ENCODE measurements at places on chromosomes 16 and 17. TPM values are rescaled to one million over a fixed set of nuclear protein-coding genes. Genes with fewer than 3 reads are reported as not detected.
A peak's percentile ranks its signal among the peaks of the same experiment; 100 is the strongest.

Gene UBALD1
- 30.1 TPM for polyA plus RNA-seq

GRCh38 chr17:6045621-6046357, 24.4 kb upstream of the WSCD1 start:
- no peak for DNase-seq

Gene ERN2
- polyA plus RNA-seq, result not detected

- no peak for DNase-seq
These were observed 7.8 kb downstream of the CTF1 start for GRCh38 chr16:30904114-30904780.

Gene CSH2
- not detected for polyA plus RNA-seq

GRCh38 chr16:79609861-79610260, 9.3 kb upstream of the MAF start:
- DNase-seq, result no peak

- DNase-seq, result no peak
These were observed 36.0 kb downstream of the SOCS3 start for GRCh38 chr17:78323826-78324390.

- DNase-seq, result no peak
These were observed 33.9 kb upstream of the METTL9 start for GRCh38 chr16:21565507-21565860.

Gene KREMEN2
- polyA plus RNA-seq, result not detected

Gene DUXB
- polyA plus RNA-seq, result not detected

- no peak for DNase-seq
These were observed 539 bp downstream of the LRRC45 start for GRCh38 chr17:82023447-82024241.

Gene TBC1D3I
- polyA plus RNA-seq, result not detected

DNA sequence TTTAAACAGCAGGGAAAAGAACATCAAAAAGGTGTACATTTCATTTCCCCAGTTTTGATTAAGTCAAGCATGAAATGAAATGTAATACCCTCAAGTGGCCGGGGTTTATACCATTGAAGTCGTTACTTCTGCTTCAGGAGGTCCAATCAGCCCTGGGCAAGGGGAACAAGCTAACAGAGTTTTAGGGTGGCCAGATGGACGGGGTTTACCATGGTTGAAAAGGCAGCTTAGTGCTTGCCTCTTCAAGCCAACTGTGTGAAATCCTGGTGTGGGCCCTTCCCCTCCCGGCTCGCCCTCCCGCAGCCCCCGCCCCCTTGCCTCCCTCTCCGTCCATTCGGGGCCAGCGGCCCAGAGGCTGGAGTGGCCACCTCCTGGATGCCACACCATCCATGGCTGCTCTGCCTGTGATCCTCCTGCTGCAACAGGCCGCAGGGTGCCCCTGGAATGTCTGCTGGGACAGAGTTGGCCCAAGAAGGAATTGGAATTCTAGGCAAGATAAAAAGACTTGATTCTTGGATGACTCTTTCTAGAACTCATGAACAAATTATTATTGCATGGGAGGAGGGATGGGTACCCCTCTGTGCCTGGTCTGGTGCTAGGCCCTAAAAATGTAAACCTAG, 296.2 kb upstream of the IRX3 start:
- DNase-seq, result no peak

- no peak for DNase-seq
These were observed 6.3 kb upstream of the CEP112 start for GRCh38 chr17:66198242-66198641.

DNA sequence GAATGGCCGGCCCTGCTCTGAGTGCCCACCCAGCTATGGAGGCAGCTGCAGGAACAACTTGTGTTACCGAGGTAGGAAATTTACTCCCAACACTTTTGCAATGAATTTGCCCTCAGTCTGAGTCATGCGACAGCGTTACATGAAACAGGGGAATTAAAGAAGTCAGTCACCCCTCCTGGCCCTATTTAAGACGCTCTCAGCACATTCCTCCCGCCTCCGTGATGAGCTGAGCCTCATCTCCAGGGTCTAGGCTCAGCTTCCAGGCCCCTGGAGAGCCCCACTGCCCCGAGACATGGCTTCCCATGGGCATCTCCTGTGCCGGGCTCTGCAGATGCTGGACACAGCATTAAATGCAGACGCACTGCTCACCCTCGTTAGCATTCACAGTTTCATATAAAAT, 35.0 kb downstream of the CRISPLD2 start:
- no peak for DNase-seq

GRCh38 chr16:49094471-49094870, 187.2 kb downstream of the CBLN1 start:
- no peak for DNase-seq

DNA sequence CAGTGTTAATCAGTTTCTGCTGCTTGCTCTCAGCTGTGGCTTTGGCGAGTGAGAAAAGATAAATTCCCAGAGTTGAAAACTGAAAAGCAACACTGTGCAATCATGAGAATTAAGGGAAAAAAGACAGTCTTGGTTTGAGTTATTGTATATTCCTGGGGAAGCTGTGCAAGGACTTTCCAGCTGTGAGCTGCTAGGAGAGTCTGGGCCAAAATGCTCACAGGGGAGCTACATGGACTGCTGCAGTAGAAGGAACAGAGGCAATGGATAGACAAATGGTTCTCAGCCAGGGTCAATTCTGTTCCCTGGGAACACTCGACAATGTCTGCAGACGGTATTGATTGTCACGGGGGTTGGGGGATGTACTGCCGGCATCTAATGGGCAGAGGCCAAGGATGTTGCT, 102.0 kb upstream of the ADAMTS18 start:
- DNase-seq, result no peak

Gene ZG16
- polyA plus RNA-seq, result not detected

DNA sequence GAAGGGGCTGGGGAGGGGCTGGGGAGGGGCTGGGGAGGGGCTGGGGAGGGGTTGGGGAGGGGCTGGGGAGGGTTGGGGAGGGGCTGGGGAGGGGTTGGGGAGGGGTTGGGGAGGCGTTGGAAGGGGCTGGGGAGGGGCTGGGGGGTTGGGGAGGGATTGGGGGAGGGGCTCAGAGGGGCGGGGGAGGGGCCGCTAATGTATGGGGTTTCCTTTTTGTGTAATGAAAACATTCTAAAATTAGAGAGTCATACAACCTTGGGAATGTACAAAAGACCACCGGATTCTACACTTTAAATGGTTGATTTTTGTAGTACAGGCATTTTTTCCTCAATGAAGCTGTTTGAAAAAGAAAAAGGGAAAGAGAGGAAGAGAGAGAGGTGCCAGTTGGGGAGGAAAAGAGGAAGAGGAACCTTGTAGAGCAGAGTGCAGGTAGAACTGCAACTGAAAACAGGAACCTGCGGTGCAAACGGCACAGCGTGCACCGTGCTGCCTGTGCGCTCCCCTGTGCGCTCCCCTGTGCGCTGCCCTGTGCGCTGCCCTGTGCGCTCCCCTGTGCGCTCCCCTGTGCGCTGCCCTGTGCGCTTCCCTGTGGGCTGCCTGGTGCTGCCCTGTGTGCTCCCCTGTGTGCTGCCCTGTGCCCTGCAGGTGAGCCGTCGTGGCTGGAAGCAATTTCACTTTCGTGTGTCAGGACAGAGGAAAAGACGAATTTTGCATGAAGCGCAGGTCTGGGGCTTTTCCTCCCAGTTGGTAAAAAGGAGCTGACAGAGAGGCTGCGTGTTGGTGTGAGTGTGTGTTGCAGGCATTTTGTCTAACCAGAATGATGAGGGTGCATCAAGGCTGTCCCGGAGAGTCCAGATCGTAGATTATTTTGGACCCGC, 40.8 kb downstream of the METRNL start:
- DNase-seq, result peak; percentile 41

Gene SLC16A5
- 12.7 TPM for polyA plus RNA-seq

GRCh38 chr16:52650789-52651188, 103.8 kb upstream of the TOX3 start:
- DNase-seq, result no peak

DNA sequence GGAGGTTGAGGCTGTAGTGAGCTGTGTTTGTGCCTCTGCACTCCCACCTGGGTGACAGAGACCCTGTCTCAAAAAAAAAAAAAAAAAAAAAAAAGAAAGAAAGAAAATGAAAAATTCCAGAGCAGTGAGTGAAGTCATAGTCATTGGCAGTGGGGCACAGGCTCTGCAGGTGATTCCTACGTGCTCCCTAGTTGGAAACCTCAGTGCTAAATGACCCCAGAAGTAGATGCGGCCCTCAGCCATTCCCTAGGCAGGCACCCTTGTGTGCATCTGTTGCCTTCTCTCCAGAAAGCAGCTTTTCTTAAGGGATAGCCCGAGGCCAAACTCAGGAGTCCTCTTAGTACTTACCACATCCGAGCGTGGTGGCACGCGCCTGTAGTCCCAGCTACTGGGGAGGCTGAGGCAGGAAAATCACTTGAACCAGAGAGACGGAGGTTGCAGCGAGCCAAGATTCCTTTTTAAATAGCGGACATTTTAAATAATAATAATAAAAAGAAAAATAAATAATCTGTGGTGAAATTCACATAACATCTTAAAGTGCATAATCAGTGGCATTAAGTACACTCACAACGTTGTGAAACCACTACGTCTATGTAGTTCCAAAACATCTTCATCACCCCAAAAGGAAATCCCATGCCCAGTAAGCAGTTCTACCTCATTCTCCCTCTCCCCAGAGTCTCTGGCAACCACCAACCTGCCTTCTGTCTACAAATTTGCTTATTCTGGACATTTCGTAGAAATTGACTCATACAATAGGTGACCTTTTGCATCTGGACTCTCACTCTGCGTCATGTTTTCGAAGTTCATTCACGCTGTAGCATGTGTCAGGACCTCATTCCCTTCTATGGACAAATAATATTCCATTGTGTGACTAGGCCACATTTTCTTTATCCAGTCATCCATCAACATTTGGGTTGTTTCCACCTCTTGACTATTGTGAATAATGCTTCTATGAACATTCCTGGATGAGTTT, 12.5 kb upstream of the SPHK1 start:
- DNase-seq, result no peak

DNA sequence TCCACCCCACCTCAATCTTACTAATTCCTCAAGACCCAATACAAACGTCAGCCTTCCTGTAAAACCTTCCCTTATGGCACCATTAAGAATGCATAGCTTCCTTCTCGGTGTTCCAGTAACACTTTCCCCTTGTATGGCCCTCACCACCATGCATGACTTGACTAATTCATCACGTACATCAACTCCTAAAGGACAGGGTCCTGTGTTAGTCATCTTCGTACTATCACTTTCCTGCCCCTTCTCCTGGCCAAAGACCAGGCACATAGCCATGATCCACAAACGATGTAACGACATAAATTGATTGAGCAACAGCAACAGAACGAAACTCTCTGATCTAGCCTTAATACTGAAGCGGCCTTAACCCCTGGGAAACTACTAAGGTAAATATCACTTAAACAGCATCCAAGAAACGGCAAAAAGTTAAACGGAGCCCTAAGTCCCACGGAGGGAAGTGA, 612 bp downstream of the PSMD12 start:
- DNase-seq, result no peak

- no peak for DNase-seq
These were observed 69.6 kb downstream of the N4BP1 start for GRCh38 chr16:48540222-48540900.

Gene DECR2
- polyA plus RNA-seq, result 14.3 TPM

DNA sequence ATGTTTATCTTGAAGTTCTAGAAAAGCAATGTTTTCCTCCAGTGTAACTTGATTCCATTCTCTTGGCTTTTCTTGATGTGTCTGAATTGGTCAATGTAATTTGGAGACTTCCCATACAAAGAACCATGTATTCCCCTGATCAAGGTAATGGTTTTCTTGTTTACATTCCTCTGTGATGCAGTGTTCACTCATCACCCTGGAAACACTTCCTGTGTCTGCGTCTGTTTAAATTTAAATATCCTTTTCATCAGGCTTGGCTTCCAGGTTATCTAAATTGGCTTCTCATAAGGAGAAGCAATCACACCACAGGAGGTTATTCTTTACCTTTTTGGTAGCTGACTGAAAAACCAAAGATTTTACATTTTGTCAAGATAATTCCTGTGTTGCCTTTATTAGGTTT, 237.3 kb upstream of the WSCD1 start:
- no peak for DNase-seq

DNA sequence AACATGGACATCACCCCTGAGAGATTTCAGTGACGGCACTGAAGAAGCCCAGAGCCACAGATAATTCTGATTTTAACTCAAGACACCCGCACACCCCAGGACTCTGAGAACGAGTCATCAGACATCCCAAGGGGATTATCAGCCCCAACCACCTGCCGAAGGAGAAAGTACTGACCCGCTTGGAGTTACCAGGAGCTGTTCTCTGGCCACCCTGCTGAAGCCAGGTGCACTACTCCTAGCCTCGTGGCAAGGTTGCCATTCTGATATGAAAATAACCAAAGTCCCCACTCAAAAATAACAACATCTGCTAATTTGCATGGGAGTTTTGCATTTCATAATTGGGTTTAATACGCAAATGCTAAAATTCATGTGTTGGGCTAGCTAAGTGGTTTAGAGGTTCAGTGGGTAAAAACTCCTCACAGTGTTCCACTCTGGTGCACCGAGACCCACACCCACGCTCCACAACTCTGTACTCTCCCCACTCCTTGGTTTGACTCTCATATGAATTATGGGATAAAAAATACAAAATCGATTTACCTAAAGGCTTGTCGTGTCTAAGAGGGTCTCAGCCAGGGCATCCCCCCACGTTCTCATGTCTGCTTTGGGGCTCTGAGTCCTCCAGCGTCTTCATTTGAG, 143.0 kb upstream of the NOL11 start:
- DNase-seq, result no peak

- DNase-seq, result no peak
These were observed 11.2 kb upstream of the HNF1B start for GRCh38 chr17:37756051-37756450.

GRCh38 chr16:27268376-27269299, at the start of gene NSMCE1:
Gene NSMCE1 (minus strand): TSS chr16:27268772. CDS start chr16:27257570, 11,202 bp downstream.
- peak; percentile 99 for DNase-seq

Gene TMEM114
- not detected for polyA plus RNA-seq

DNA sequence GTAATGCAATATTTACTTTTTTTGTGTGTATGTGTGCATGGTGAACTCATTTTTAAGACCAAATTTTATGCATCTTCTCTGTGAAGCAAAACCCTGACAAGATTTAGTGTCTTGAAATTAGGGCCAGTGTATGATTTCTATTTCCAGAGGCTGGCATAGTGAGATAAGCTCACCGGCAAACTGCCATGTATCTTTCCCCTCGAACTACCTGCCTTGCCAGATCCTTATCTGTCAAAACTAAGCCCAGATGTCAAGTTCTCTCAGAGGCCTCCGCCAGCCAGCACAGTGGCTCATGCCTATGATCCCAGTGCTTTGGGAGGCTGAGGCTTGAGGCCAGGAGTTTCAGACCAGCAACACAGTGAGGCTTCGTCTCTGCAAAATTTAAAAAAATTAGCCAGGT, 10.0 kb downstream of the USP32 start:
- DNase-seq, result no peak

Gene RUNDC3A
- polyA plus RNA-seq, result 1.6 TPM

DNA sequence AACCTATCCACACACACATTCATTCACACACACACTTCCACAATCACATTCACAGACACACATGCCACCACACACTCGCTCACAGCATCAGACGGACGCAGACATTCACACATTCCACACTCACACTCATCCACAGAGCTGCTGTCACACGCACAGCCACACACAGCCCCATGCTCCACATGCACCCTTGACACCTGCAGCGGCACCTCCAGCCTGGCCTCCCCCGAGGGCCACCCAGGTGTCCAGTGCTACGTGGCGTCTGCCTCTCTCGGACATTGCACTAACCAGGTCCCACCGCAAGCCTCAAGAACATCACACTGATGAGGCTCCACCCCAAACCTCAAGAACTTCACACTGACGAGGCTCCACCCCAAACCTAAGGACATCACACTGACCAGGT, 155.2 kb downstream of the RBFOX3 start:
- peak; percentile 6 for DNase-seq

Gene RARA
- polyA plus RNA-seq, result 28.3 TPM

Gene PRRT2
- polyA plus RNA-seq, result 4.8 TPM

- DNase-seq, result no peak
These were observed 20.6 kb downstream of the QPRT start for GRCh38 chr16:29699324-29700219.

Gene GFAP
- polyA plus RNA-seq, result 7.8 TPM

Data from right cardiac atrium (tissue), 5 donors.